Hematopoietic multipotent progenitor cell treated with erythropoietin and hydrocortisone succinate and interleukin-3 and kit ligand, for 17 days (in vitro differentiated cells): ENCODE measurements at places on chromosomes 5 and 9.

DNA sequence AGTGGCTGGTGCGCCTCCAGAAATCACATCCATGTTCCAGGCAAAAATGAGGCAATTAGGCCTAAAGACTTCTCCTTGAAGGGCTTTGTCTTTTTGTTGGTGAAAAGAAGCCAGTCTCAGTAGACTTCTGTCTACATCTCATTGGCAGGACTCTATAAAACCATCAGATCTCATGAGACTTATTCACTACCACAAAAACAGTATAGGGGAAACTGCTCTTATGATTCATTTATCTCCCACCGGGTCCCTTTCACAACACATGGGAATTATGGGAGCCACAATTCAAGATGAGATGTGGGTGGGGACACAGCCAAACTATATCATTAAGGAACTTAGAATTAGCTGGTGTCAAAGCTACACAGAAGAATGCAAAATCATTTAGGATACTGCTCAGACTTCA, 77.7 kb upstream of the SNX2 start:
- DNase-seq: no peak

DNA sequence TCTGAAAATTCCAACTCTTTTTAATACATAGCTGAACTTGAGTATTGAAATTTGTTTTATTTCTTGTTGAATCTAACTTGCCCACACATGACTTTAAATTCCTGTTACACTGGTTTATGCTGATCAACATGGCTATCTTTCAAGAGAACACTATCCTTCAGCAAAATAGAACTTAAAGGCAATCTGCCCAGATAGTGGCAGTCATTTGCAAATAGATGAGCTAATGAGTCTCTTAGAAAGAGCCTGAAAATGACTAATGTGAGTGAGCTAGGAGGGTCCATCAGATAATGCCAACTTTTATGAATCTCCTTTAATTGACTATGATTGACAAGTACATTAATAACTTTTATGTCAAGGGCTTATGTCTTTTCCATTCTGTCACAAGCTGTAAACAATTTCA, 1360.8 kb upstream of the C9orf72 start:
- DNase-seq: no peak

DNA sequence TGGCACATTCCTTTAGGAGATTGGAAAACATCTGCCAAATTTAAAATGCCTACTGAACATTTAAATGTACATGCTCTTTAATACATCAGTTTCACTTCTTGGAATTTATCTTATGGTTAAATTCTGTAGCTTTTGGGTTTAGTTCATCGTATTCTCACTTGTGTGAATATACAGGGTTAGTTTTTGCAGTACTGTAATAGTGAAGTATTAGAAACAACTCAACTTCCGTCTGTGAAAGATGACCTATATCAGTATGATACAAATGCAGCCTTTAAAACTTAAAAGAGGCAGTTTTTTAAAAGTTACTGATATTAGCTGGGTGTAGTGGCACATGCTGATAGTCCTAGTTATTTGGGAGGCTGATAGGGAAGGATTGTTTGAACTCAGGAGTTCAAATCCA, 57.2 kb downstream of the CDC42SE2 start:
- DNase-seq: no peak

GRCh38 chr9:76502746-76503145, 43.8 kb downstream of the GCNT1 start:
- no peak for DNase-seq

GRCh38 chr5:88660264-88660946, 222.6 kb downstream of the MEF2C start:
- no peak for DNase-seq

DNA sequence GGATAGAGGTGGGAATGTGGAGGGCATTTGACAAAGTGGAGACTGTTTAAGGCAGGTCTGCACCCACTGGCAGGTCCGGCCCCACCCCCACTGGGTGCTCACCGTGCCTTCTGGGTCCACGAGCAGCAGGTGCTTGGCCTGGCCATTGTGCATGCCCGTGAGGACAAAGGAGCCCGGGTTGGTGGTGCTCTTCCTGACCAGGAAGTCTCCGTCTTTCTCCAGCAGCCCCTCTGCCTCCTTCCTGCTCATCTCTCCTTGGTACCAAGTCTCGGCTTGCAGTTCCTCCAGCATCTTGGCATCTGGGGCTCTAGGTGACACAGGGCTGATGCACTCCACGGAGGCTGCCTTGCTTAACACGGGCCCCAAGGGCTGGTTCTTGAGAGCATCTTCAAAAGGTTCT, 46.6 kb downstream of the S1PR3 start:
- DNase-seq: no peak

- no peak for DNase-seq
Observed at GRCh38 chr9:71004196-71004595, 117.2 kb downstream of the TRPM3 start.

DNA sequence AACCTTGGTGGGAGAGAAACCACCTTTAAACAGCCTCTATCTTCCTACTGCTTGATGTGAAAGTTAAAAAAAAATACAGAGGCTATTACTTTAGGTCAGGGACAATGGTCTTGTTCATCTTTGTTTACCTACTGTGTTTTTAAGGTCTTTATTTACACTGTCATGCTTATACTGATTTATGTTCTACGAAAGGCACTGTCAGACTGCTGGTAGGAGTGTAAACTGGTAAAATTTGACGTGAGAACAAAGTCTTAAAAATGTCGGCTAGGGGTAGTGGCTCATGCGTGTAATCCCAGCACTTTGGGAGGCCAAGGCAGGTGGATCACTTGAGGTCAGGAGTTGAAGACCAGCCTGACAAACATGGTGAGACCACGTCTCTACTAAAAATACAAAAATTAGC, 42.1 kb upstream of the ELOVL7 start:
- DNase-seq: no peak

DNA sequence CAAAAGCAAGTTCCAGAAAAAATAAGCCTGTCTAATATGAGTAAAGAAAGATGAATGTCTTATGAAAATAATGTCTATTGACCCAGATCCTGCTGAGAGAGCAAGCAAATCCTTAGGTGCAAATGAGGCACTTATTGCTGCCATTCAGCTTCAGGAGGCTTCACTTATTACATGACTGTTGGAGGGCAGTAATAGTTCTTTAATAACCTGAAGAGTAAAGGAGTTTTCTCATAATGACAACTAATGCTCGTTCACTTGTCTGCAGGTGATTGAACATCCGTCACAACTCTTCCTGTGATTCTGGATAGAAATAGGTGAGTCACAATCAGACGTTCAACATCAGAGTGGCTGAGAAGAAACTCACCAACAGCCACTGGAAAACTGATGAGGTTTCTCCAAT, 58.3 kb downstream of the SPOCK1 start:
- no peak for DNase-seq

DNA sequence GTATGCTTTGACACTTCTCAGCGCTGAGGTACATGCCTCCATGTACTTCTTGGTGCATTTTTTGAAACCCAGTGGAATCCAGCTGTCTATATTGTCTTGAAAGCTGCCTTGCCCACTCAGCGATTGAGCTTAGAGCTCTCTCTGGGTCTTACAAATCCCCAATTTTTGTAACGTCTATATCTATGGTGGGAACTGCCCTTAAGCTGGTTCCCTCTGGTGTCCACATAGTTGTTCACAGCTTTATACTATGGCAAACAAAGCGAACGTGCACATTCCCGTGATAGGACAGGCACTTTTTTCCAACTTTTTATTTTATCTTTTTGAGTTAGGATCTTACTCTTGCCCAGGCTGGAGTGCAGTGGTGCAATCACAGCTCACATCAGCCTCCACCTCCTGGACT, 20.9 kb downstream of the CDHR2 start:
- no peak for DNase-seq

GRCh38 chr5:172529896-172530295, 75.6 kb upstream of the SH3PXD2B start:
- DNase-seq: no peak

DNA sequence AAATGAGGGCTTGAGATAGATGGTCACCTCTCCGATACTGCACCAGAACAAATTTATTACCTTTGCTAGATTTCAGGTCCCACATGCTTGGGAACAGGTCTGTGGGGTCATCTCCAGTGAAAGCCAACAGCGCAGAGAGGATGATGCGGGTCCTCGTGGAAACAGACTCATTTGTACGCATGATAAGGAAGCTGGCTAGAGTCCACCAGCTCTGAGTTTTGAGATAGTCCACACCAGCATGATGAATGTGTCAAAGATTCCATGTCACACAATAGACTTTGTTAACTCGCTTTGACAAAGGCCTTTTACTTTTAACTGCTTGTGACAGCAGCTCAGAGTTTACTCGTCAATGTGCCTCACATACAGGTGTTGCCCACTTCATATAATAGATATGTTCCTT, 105.4 kb upstream of the TBCA start:
- DNase-seq: peak; percentile 12

DNA sequence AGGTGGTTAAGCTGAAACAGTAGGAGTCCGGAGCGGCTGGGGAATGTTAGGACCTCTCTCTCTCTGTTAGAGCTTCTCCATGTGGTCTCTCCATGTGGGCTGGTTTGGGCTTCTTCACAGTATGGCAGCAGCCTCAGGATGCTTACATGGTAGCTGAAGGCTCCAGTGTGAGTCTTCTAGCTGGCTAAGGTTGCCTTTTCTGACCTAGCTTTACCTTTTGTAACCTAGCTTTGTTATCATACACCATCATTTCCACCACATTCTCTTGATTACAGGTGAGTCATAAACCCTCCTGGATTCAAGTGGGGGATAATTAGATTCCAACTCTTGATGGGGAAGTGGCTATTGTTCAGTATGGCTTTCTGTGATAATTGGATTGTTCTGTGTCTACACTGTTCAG, 98.5 kb downstream of the MTREX start:
- no peak for DNase-seq

- DNase-seq: no peak
Observed at GRCh38 chr5:172686111-172686510, 45.0 kb downstream of the NEURL1B start.

GRCh38 chr5:52893863-52894262, 95.3 kb upstream of the ITGA2 start:
- DNase-seq: no peak

DNA sequence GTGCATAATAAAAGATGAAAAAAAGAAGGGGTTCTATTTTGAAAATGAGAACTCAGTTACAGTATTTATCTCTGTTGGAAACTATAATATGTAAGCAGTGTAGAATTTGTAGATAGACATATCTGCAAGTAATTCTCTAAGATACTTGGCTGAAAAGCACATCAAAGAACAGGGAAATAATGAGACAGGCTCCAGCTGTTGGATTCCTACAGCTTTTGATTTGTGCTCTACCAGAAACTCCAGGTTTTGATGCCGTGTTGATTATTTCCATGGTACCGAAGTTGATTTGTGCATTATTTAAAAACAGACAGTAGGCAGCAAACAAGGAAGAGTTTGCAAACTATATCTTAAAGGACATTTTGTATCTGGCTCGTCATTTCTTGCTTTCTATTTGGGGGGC, 2098.7 kb upstream of the WWC1 start:
- no peak for DNase-seq

DNA sequence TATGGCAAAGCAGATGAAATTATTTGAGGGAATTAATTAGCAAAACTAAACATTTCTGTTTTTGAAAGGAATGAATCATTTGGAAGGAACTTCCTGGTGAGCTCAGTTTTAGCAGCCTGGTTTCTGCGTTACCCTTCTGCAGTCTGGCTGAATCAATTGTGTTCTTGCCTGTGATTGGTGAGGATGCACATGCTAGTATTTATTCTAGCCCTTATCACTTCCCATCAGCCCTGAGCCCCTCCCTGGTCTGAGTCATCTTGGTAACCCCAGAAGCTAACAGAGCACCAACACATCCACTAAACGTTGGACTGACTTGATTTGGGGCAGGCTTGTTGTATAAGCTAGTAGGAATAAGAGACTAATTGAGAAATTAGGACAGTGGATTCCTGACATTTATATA, 6.6 kb downstream of the TJP2 start:
- peak; percentile 84 for DNase-seq

DNA sequence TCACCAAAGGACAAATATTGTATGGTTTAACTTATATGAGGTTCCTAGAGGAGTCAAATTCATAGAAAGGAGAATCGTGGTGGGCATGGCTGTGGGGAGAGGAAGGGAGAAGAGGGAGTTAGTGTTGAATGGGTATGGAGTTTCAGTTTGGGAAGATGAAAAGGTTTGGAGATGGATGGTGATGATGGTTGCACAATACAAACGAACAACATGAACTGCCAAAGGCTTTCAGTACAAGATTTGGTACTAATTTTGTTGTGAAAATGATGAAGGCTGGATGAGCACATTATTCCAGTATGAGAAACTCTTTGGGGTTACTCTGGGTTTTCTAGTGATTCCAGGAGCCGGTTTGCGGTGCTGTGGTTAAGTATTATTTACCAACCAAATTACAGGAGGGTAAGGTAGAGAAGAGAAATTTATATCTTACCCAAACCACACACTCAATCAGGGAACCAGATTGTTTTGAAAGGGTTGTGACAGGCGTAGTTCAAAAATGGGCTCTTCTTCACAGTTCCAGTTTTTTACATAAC, 112.0 kb upstream of the TBC1D2 start:
- no peak for DNase-seq
